Caki2 (cell line): ENCODE measurements at places on chromosomes 16 and 17. TPM values are rescaled to one million over a fixed set of nuclear protein-coding genes. Genes with fewer than 3 reads are reported as not detected.

DNA sequence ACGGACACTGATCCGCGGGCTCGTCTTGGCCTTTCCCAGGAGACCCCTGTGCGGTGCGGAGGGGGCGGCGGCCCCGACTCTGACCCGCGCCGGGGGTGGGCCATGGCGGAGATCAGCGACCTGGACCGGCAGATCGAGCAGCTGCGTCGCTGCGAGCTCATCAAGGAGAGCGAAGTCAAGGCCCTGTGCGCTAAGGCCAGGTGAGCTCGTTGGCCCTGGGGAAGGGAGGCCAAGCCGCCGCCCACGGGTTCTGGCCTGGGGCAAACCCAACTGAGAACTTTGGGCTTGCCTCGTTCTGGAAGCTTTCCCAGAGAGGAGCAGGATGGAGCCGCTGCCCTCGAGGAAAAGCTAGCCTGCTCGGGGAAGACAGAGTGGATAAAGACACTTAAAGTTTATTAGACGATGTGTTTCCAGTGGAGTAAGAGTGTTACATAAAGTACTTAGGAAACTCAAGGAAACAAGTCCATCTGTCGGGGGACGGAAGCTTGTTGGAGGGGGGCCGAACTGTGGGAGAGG is 540 bp downstream of the PPP4C start:
- no peak for DNase-seq

- no peak for DNase-seq
Observed at GRCh38 chr17:79104898-79105600, 30.4 kb downstream of the ENGASE start.

DNA sequence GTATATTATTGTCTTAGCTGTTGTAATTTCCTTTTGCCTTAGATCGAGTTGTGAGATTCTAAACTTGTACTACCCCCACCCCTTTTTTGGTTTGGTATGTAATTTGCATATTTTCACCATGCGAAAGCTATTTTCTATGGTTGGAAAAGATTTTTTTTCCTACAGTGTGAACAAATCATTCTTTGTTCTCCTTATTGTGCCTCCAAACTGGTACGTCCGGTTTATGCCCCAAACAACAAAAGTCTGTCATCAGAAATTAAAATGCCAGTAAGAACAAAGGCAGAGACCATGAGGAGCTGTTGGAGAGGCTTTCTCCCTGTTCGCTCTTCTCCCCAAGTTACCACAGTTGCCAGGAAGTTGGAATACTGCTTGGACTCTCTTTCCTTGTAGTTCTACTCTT is 66.1 kb downstream of the BCAS3 start:
- no peak for DNase-seq

GRCh38 chr16:4859190-4859899 is 12.1 kb downstream of the UBN1 start:
- no peak for DNase-seq

DNA sequence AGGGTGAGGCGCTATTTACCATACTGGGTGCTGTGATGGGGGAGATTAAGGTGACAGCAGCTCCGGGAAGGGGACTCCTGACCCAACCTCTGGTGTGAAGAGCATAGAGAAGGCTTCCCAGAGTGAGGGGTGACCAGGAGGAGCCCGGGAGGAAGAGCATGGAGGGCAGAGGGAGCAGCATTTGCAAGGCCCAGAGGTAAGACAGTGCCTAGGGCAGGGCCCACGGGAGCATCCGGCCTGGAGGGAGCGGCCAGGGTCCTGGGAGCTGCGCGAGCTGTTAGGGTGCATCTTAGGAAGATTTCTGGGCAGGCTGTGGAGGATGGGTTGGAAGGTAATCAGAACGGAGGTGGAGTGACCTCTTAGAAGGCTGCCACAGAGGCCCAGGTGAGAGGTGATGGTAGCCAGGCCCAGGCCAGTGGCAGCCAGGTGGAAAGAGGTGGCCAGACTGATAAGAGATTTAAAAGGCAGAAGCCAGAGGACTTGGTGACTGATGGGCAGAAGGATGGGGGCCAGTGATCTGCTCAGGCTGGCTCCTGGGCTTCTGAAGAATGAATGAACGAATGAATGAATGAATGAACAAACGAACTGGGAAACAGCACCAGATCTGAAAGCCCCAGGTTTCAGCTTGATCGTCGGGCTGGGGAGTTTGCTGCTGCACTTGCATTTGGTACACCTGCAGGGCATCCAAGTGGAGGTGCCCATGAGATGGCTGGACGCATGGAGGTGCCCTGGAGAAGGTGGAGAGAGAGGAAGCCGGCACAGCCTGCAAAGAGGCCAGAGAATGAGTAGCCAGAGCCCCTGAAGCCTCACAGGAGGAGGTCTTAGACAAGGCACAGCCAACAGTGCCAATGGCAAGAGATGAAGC is 13.0 kb upstream of the TMEM92 start:
- DNase-seq = no peak

DNA sequence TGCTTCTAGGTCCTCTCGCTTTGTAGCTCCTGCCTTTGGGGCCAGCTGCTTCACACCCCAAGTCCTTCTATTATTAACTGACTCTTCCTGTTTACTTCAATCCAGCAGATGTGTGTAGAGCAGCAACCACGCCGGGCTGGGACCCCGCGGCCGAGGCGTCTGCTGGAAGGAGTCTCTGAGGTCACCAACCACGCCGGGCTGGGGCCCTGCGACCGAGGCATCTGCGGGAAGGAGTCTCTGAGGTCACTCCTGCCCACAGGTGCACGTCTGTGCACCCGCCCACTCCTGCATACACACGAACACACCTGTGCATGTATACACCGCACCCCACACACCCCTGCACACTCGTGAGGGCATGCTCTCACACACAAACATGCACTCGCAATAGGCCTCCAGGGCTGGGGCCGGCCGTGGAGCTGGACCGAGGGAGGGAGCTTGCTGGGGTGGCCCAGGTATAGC is 7.8 kb upstream of the TEX19 start:
- no peak for DNase-seq

DNA sequence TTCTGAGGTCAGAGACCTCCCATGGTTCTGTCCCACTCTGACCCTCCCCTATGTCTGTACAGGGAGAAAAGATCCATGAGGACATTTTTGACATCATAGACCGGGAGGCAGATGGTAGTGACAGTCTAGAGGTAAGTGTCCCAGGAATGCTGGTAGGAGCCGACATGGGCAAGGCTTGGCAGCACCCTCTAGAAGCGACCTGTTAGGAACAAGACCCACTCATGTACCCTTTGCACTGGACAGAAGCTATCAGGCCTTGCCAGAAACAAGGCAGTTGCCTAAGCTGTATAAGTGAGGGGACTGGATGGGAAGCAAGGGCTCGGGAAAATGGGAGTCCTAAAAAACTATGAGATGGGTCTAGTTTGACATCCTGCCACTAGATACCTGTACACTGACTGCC is 2.5 kb downstream of the TUBG1 start:
- no peak for DNase-seq

The ATP2A1 gene
- 0.12 and 0.71 TPM in 2 replicates for total RNA-seq

The PAM16 gene
- total RNA-seq = 58.8 and 80.7 TPM in 2 replicates

The CTF1 gene
- 0.84 and 2.9 TPM in 2 replicates for total RNA-seq
